ENCODE measurements at places on chromosomes 3 and 15.

DNA sequence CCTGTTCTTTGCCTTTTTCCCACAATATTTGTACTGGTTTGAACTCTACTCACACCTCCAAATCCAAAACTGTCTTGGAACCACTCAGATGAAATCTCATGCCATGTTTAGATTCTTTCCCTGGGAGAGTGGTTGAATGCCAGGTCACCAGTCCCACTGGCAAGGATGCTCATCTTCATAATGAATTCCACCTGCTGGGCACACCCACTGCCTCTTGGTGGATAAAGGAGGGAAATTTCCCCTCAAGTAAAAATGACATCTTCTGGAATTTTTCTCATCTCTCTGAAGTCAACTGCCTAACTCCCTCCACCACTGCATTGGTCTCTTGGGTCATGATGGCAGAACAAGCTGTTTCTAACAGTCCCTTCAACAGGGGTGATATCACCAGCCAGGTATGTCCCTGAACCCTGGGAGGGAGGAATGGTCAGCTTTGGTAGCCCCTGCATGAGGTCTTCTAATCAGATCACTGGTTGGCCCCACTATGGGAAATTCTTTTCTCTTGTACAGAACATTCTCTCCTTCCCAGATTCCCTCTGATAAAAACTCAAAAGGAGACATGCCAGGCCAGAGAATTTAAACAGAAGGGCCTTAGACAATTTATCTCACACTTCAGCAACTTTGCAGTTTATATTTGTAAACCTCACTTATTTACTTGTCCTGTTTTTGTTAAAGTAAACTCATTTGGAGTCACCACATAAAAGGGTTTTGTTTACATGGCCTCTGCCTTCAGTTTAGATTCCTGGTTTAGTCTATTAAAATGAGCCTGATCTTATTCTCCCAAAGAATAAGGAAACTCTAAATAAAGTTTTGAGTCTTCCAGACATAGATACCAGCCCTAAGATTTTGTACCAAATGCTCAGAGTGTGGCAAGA lies 143.4 kb downstream of the WNT5A start:
- DNase-seq, result no peak

GRCh38 chr15:58276924-58277323 lies 138.7 kb downstream of the AQP9 start:
- no peak for DNase-seq

DNA sequence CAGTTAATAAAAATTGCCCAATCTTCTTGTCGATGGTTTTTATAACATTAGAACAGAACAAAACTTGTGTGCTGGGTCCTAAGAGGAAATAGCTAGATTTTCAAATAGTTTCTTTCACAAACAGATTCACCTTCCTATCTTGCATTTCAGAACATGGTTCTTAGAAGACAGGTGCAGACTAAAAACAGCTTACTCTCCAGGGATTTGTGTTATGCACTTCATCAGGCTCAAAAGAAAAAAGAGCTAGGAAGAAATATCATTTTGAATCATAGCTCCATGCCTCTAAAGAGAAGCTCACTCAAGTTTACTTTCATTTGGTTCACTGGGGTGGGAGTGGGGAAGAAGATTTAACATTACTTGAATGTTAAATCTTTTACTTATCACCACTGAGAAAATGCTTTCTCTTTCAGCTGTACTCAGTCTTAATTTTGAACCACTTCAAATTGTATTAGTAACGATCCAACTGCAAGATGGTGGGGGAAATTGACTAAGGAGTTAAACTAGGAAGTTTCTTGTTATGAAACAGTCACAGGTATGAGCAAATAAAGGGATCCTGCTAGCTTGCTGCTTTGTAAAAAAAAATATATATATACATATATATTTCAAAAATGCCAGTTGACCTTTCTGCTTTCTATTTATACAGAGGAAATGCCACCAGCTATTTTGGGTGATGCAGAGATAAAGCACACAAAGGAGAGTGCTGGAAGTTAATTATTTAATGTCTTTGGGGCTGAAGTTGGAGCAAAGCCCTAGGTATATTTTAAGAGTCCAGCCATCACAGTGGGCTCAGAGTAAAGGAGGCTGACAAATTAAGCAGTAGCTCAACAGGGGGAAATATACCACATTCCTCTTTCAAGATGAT lies 28.3 kb upstream of the NUDT16 start:
- no peak for DNase-seq

GRCh38 chr3:64271631-64272030 lies 46.4 kb upstream of the PRICKLE2 start:
- DNase-seq, result no peak

- DNase-seq, result no peak
Measured at GRCh38 chr15:59150185-59150584, 45.2 kb downstream of the CCNB2 start.

- no peak for DNase-seq
Measured at GRCh38 chr3:141680620-141681389, 57.3 kb upstream of the RNF7 start.

DNA sequence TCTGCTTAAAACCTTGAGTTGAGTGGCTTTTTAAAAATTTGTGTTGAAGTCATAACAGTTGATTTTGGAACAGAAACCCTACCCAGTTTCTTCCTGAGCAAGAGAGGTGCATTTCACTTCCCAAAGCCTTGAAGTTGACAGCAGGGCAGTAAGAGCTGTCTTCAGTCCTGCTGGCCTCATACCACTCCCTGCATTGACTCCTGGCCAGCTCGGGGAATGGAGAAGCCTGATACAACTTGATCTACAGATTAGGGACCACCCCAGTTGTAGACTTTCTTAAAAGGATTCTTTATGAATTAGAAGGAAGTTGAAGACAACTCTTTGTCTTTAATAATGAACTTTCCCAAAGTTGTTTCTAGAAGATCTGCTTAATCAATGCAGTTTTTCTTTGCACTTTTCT lies 90.6 kb upstream of the FLNB start:
- DNase-seq, result no peak

- DNase-seq, result no peak
Measured at GRCh38 chr3:64467255-64467944, 220.4 kb downstream of the ADAMTS9 start.

- no peak for DNase-seq
Measured at GRCh38 chr15:73125219-73125618, 73.0 kb downstream of the NEO1 start.

GRCh38 chr3:157414861-157415260 lies 21.8 kb upstream of the PTX3 start:
- DNase-seq, result no peak

DNA sequence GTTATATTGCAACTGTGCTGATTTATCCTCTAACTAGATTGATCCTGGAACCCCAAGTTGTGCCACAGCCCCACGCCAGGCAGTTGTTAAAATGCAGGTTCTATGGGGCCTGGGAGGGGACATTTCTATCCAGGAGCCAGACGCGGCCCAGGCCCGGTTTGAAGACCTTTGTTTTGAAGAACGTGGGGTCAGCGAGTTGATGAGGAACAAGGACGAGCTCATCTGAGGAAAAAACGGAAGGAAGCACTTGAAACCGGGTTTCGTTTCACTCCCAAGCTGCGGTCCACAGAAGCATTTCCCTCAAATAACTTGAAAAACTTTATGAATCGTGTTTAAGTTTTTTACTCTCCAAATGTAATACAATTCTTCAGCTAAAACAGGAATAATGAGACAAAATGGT lies 76.4 kb downstream of the CHSY1 start:
- no peak for DNase-seq

DNA sequence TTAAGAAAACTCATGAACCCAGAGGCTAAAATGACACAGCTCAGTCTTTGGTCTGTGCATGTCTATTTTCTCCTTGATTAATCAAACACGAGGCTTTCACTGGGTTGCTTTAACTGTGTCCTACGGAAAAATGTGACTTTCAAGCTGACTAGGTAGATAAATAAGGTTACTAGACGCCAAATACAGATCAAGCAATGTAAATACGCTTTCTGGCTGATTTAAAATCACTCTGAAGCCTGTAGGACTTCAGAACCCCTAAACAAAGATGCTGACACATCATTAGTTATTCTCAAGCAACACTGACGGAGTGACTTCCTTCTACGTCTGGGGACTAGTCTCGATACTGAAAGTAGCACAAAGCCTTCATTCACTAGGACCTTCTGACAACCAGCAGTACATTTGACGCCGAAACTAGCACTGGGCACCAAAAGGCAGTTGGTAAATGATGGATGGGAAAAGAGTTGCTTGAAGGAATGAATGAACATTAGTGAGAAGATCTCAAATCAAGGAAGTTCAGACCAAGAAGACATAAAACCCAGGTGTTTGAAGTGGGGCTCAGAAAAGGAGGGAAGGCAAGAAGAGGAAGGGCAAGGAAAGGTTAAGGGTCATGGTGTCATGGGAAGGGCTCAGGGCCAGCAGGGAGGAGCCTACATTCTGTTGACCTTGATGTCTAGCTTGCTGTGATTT lies 67.1 kb upstream of the CDV3 start:
- DNase-seq, result no peak

GRCh38 chr3:70053293-70053692 lies 53.8 kb downstream of the SAMMSON start:
- DNase-seq, result no peak

Measured in stimulated activated CD8-positive, alpha-beta memory T cell treated with anti-CD3 and anti-CD28 coated beads, Interleukin-4, amount 100 ng/mL, for 1 hour (primary cell).